CD8-positive, alpha-beta T cell (primary cell): ENCODE measurements at places on chromosomes 2 and 18.

GRCh38 chr2:19674051-19675002 is 227.5 kb downstream of the TTC32 start:
- no peak for DNase-seq

DNA sequence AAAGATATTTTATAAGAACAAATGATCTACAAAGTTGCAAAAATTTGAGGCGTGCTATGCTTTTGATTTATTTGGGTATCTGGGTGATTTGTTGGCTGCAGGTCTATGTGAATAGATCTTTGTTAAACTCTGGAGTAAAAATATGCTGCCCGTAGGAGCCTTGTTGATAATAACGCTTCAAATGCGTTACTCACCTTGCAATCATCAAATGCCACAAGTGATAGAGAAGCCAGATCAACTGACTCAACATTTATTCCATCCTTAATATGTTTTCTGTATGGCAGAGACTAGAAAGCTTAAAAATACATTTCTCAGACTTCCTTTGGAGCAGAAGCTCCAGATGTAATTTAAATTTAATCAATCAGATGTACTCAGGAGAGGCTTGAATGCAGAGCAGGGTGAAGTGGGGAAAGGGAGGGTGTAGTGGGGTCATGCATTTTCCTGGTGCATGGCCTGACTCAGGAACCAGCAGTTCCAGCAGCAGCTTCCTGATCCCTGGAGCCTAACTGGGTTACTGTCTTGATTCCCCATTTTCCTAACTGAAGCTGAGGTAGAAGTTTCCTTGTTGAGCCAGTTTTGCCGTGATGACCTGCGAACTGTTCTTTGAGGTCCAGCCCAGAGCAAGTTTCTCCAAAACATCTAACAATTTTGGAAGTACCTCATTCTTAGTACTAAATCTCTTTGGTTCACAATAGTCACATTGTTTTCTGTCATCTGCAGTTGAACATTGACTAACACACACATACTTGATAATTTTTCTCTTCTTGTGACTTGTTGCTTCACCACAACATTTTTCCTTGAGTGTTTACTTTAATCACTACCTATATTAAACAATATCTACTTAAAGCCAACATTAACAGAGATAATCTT is 284.7 kb upstream of the CWC22 start:
- DNase-seq = no peak

GRCh38 chr2:47339745-47340541 is 63.0 kb upstream of the MSH2 start:
- DNase-seq = no peak

DNA sequence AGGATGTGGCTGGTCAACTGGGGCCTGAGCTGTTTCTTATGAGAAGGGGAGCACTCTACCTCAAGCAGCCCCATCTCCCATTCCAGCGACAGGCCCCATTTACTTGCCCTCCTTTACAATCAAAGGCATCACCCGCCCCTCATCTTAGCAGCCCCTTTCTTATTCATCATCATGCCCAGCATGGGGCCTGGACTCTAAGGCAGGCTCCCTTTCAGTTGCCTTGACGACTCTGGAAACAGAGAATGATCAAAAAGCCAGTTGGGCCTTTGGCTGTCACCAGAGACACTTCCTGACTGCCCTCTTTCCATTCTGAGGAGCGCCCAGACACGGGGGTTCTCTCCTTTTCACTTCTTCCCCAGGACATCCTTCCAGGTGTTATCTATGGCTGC is 11.2 kb downstream of the CELF4 start:
- DNase-seq = no peak

GRCh38 chr2:54859997-54860701 is 136.7 kb downstream of the EML6 start:
- DNase-seq = no peak
